ENCODE measurements at places on chromosomes 5 and 9.

- DNase-seq = no peak
Observed at GRCh38 chr5:35198075-35198474, 32.2 kb downstream of the PRLR start.

DNA sequence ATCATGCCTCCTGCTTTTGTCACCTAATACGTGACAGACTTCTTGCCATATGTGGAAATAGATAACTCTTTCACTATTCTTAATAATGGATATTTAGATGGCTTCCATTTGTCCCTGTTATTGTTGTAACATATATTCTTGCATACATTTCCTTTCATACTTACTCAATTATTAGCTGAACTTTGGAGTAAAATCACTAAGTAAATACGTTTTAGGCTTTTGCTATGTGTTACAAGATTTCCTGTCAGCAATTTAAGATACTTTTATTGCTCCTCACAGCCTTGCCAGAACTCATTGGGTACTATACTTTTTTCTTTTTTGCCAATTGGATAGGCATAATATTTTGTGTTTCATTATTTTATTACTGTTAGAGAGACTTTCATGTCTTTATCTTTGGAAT lies 26.9 kb downstream of the CCNH start:
- no peak for DNase-seq

DNA sequence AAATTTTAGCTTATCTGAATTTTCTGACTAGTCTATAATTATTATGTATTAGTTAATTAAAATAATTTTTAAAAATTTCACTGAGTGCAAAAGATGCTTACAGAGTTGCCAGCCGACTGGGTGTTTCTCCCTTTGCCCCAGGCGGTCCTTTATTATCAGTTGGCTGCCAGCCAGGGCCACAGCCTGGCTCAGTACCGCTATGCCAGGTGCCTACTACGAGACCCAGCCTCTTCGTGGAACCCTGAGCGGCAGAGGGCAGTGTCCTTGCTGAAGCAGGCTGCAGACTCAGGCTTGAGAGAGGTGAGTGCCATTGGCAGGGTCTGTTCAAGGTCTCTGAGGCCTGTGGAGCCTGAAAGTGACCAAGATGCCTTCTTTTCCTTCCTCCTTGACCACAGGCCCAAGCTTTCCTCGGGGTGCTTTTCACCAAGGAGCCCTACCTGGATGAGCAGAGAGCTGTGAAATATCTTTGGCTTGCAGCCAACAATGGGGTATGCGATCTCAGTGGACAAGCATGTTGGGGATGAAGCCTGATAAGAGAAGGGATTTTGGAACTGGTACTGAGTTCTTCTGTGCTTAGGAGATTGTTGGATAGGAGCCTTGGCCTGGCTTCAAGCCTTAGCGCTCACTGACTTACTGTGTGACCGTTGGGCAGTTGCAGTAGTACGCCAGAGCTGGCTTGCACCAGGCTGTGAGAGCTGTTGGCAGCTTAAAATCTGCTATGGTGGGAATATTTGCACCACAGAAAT lies 10.6 kb downstream of the DELE1 start:
- DNase-seq = no peak

GRCh38 chr9:118652912-118653311 lies 716.3 kb downstream of the BRINP1 start:
- no peak for DNase-seq

DNA sequence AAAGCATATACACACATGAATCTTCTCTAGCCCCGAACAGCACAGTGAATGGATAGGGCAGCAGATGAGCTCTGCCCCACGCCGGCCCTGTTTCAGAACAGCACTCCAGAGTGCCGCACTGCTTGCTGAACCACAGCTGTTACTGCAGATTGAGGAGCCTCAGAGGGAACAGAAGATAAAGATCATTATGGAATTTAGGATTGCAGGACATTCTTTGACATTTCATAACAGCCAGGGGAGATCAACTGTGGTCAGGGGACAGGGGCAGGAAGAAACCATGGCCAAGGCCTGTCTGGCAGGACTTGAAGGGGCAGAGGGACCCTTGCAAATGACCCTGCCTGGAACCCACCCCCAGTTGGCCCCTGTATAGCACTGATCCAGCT lies 20.6 kb downstream of the IRF1 start:
- no peak for DNase-seq

- DNase-seq = no peak
Observed at GRCh38 chr9:517993-518392, 303.3 kb downstream of the DOCK8 start.

GRCh38 chr5:65141493-65141892 lies 340.2 kb downstream of the ADAMTS6 start:
- no peak for DNase-seq

DNA sequence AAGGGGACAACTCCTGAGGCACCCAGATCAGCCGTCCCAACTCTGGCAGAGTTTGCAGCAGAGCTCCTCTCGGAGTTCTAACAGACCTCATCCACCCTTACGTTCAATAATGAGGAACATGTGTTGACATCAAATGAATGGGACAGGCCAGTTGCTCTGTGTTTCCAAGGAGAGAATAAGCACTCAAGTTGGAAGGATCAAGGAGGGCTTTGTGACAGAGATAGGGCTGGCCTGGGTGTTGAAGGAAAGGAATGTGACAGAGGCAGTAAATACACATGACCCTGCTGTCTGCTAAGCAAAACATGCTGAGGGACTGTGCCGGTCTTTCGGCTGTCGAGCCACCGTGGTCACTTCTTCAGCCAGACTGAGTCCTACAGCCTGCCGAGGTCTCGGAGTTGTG lies 48.2 kb downstream of the GPR107 start:
- DNase-seq = no peak

GRCh38 chr9:86838519-86839497 lies 108.5 kb downstream of the GAS1 start:
- no peak for DNase-seq

DNA sequence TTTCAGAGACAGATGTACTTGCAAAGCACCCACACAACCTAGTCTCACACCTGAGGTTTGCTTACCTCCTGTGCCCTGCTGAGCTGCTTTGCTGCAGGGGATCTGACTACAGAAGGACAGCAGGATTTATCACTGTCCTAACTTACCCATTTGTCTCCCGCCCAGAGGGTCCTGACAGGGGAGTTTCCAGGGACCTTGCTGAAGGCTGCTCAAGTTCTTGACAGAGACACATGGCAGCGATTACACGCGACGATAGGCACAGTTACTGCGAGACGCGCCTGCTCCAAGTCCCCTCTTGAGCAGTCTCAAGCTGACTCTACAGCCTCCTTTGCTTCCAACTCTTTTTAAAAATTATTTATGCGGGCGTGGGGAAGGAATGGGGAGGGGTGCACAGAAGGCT lies 24.6 kb upstream of the GALNT10 start:
- no peak for DNase-seq

DNA sequence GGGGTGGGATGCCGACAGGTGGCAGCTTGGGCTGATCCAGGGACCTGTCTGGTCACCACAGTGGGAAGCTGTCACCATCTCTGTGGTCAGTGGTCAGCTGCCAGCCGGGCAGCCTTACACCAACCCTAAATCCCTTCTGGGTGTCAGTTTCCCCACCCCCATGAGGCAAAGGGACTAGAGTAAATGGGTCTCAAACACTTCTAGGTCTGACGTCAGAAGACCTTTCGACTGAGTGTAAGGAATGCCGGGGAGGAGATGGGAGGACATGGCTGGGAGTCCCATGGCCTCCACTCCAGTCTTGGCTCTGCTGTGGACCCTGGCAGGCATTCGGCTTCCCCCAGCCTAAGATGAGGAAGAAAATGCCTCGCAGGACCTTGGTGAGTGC lies 40.3 kb upstream of the SLC25A51 start:
- DNase-seq = no peak

DNA sequence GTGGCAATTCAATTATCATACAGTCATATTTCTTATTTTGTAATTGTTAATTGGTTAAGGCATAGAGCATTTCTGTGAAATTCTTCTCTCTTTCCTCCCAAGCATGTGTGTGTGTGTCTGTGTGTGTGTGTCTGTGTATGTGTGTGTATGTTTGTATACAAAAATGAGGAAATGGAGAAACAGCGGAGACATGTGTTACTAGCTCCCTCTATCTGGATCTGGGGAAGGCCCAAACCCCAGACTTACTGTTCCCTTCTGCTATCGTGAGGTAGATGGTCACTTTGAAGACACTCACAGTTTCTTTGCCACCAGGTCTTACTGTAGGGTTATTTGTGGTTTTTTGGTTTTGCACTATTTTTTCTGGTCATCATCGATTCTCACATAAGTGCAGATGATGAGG lies 11.4 kb upstream of the C5orf63 start:
- no peak for DNase-seq

DNA sequence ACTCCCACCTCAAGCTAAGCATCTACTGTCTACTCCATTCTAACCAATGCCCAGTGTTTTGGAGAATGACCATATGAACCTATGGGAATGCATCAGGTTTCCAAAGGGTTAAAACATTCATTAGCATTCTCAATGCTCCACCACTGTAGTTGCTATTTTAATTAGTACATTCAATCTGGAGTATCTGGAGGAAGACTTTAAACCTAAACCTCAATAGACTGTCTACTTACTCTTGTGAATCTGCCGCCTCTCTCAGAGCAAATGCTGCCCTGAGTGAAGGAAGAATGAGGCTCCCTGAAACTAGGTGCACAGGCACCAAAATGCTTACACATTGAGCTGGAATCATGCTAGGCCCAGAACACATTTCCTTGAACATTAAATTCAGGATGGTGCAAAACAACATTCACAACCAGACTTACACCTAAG lies 2.0 kb downstream of the ENC1 start:
- DNase-seq = no peak

DNA sequence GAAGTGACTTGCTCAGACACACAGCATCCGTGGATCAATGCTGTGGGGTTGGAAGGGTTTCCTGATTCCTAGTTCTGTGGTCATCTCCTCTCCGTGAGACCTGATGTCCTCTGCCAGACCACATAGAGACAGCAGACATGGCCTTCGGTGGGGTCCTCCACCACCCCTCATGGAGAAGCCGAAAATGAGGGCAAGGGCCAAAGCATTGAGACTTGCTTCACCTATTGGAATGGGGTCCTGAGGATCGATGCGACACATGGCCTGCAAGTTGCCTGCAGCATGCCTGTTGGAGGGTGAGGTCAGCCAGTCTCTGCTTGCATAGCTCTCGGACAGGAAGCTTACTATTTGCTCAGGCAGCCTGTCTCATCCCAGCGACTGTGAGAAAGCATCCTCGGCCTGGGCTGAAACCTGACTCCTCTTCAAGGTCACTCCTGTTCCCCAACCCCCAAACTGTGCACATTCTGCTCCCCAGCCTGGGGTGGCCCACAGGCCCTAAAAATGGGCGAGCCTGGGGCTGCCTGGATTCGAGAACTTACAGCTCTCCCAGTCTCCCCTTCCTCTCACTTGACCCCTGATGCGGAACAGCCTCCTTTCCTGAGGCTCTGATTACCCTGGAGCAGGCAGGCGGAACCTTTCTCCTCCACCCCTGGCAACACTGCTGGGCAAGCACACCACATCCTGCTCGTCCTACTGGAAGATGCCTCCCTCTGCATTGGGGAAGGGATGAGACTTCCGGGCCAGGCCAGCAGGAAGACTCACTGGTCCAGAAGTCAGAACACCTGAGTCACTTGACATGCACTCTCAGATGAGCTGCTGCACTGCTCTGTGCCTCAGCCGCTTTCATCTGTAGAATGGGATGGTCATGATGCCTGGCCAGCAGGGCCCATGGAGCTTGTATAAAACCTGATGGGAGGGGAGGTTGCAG lies 186.9 kb downstream of the RGS3 start:
- DNase-seq = no peak

DNA sequence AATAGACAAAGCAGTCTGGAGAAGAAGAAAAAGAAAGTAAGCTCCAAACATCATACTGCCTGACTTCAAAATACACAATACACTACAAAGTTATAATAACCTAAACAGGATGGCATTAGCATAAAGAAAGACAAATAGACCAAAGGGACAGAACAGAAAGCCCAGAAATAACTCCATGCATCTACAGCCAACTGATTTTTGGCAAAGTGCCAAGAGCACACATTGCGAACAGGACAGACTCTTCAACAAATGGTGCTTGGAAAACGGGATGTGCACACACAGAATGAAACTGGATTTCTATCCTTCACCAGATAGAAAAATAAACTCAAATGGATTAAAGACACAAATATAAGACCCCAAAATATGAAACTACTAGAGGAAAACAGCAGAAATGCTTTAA lies 66.6 kb upstream of the SPATA31E1 start:
- no peak for DNase-seq

- no peak for DNase-seq
Observed at GRCh38 chr9:129781131-129781530, 21.9 kb upstream of the TOR1B start.

DNA sequence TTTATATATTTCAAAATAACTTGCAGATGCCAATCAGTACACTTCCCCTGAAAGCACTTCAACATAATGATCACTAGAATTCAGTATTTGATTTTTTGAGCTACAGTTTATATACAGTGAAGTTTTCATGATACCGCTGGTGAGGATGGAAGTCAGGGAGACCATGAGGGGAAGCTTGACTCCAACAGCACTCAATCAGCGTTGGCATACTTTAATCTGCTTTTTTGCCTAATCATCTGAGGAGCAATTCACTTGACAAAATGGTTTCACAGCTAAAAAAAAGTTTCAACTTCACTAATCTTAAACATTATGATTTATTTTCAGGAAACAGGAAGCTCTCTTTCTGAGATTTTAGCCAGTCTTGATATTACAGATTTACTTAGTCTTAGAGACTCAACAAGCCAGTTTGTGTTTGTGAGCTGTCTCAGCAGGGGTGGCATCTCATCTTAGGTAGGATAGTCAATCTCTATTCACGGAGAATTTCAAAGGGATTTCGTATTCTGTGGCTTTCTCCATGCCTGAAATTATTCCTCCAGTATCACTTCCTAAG lies 111.4 kb upstream of the ARRDC3 start:
- no peak for DNase-seq

GRCh38 chr5:143239882-143240518 lies 163.5 kb downstream of the NR3C1 start:
- DNase-seq = no peak

DNA sequence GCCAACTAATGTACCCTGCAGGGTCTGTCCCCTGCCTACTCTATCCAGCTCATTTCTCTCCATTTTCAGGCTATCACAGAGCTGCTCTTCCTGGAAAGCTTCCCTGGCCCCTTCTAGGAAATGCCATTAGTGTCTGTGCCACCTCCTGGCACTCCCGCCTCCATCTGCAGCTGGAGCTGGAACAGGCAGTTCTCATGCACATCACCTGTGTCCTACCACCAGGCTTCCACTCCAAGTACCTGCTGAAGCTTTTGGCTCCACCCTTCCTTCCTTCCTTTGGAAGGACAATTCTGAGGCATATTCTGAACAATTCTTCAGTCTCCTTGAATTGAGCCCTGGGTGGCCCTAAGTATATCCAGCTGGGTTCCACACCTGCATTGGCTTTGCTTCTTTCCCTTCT lies 156.2 kb upstream of the ZNF618 start:
- DNase-seq = no peak

- DNase-seq = no peak
Observed at GRCh38 chr9:13027879-13028278, 251.6 kb downstream of the MPDZ start.

GRCh38 chr9:136654820-136655535 lies 7.7 kb upstream of the EGFL7 start:
- DNase-seq = no peak

DNA sequence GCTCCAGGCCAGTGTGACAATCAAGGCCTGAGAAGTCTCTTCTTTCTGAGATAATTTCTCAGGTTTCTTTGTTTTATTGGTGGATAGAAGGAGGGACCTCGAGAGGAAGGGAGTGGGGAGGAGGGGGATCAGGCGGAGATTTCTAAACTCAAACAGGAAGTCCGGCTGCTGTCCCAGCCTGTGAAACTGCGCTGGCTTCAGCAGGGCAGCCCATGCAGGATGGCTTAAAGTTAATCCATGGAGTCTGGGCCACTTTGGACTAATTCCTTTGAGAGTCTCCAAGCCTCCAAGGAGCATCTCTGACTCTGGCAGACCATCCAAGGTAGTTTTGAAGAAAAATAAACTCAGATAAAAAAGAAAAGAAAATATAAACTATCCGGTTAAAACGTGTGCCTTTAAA lies 378.5 kb downstream of the MLLT3 start:
- DNase-seq = no peak

Measured in GDM1 (cell line).